ENCODE measurements at places on chromosomes 13 and 19. TPM values are rescaled to one million over a fixed set of nuclear protein-coding genes. Genes with fewer than 3 reads are reported as not detected.

The TTC9B gene
- total RNA-seq: not detected

The SYCN gene
- total RNA-seq: not detected

The ANGPTL8 gene
- total RNA-seq: not detected

The LILRB4 gene
- total RNA-seq: not detected

The C1QTNF9B gene
- 0.83 TPM for total RNA-seq

The RAB20 gene
- total RNA-seq: 5.6 TPM

The CALM3 gene
- total RNA-seq: 92.5 TPM

The KLK3 gene
- total RNA-seq: not detected

The HMG20B gene
- total RNA-seq: 63.6 TPM

The TSSK6 gene
- 5.8 TPM for total RNA-seq

GRCh38 chr19:35118268-35119020 lies 2.8 kb downstream of the FXYD3 start:
- H3K4me3 ChIP-seq: no peak overlapping the region
- H3K27me3 ChIP-seq: no peaks in the 10 kb centered on the region
- no peaks in the 10 kb centered on the region for H3K36me3 ChIP-seq
- peaks cover 4% of the 10 kb centered on the region for H3K4me1 ChIP-seq
- no peak overlapping the region for H3K27ac ChIP-seq

DNA sequence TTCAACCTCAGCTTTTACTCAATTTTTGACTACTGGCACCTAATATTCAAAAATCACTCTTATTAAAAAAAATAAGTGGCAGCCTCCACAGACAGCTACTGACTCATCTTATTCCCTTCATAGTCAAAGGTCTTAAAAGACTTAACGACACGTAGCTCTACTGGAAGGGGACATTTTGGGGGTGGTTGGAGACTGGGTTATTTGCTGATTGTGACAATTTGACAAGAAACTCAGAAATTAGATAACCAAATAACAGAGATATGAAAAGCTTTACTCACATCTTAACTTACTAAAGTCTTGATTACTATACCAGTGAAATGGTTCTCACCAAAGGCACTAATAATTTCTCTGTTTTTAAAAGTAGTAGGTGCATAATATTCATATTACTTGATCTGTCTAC lies 25.7 kb downstream of the UGGT2 start:
- H3K27ac ChIP-seq: no peak overlapping the region
- no peaks in the 10 kb centered on the region for H3K27me3 ChIP-seq
- no peak for DNase-seq
- H3K4me3 ChIP-seq: no peak overlapping the region
- no peaks in the 10 kb centered on the region for H3K36me3 ChIP-seq

- no peak overlapping the region for H3K27ac ChIP-seq
- no peak for DNase-seq
- H3K27me3 ChIP-seq: no peaks in the 10 kb centered on the region
- H3K4me1 ChIP-seq: peaks cover 9% of the 10 kb centered on the region
- H3K36me3 ChIP-seq: no peaks in the 10 kb centered on the region
- H3K4me3 ChIP-seq: no peak overlapping the region
Observed at GRCh38 chr13:75782985-75783384, 146.9 kb downstream of the LMO7 start.

GRCh38 chr19:55259540-55260210 lies 858 bp upstream of the PPP6R1 start:
- no peaks in the 10 kb centered on the region for H3K36me3 ChIP-seq
- peaks cover 3% of the 10 kb centered on the region for H3K4me1 ChIP-seq
- H3K4me3 ChIP-seq: peak overlapping the region; percentile 57
- peak overlapping the region; percentile 92 for H3K27ac ChIP-seq
- H3K27me3 ChIP-seq: no peaks in the 10 kb centered on the region
- DNase-seq: no peak

DNA sequence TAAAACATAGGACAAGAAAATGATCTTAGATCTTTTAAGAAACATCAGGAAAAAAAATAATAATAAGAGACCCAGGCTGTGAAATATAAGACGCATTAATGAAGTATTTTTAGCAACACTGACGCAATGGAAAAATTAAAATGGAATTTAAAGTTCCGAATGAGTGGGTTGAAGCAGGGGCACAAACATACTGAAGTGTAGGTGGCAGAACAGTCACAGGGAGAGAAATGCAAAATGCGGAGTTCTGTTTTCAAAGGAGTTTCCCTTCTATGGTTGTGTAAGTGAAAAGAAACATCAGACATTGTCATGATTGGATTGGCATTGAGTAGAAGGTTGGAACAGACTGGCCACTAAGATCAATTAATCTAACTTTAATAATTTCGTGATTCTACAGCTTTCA lies 159.8 kb downstream of the CYSLTR2 start:
- no peak for DNase-seq
- H3K27ac ChIP-seq: no peak overlapping the region
- no peaks in the 10 kb centered on the region for H3K36me3 ChIP-seq
- H3K4me1 ChIP-seq: peaks cover 12% of the 10 kb centered on the region
- H3K27me3 ChIP-seq: no peaks in the 10 kb centered on the region
- no peak overlapping the region for H3K4me3 ChIP-seq

DNA sequence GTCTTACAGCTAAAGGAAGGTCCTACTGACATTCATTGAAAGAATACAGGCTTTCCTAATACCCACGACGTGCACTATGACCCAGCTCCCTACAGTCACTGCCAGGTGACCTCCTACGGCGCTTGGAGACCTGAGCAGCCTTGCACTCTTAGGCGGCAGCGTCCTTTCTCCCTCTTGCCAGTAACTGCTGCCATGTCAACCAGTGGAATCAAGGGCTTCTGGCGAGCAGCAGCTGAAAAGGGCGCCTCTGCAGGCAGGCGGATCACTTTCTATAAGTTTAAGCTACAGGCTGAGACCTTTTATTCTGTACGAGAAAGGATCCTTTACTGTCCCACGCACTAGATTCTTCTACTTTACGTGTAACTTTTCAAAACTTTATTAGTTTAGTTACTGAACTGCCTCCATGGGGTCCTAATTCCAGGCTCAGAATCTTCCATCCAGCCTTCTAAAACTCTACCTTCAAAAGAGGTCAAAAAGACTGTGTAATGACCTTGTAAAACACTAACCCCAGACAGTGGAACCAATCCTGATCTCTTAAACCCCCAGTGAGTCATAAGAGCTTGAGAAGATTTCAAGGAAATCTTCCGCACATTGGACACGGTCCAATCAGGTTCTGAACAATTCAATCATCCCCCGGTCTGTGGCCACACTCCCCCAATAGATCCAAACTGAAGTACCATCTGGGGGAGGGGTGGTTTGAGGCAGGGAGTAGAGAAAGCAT lies 1.9 kb downstream of the KCTD12 start:
- H3K36me3 ChIP-seq: no peaks in the 10 kb centered on the region
- no peaks in the 10 kb centered on the region for H3K27me3 ChIP-seq
- H3K4me1 ChIP-seq: peaks cover 2% of the 10 kb centered on the region

- DNase-seq: peak; percentile 12
- no peaks in the 10 kb centered on the region for H3K4me1 ChIP-seq
- no peak overlapping the region for H3K27ac ChIP-seq
- no peak overlapping the region for H3K4me3 ChIP-seq
- H3K36me3 ChIP-seq: peaks cover 2% of the 10 kb centered on the region
Observed at GRCh38 chr19:57978586-57979289, 4.4 kb upstream of the C19orf18 start.

GRCh38 chr13:100694722-100695508 lies 20.3 kb upstream of the TMTC4 start:
- peak; percentile 46 for DNase-seq
- no peak overlapping the region for H3K4me3 ChIP-seq
- H3K27ac ChIP-seq: no peak overlapping the region
- no peaks in the 10 kb centered on the region for H3K27me3 ChIP-seq
- H3K4me1 ChIP-seq: no peaks in the 10 kb centered on the region

DNA sequence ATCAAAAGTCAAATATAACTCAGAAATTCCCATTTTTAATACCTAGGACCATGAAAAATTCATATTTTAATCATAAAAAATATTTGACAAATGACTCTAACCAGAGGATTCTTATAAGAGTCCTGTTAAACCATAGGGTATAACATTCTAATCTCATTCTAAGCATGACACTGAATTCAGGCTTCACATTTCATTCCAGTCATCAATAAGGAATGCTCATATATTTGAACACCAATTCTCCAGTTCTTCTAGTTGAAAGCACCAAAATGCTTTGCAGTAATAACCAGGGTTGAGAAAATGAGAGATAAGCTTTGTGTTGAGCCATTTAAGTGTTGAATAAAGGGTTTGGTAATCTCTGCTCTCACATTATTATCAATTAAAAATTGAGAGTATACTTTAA lies 147.5 kb downstream of the VWA8 start:
- H3K27ac ChIP-seq: no peak overlapping the region
- H3K36me3 ChIP-seq: no peaks in the 10 kb centered on the region
- H3K4me1 ChIP-seq: no peaks in the 10 kb centered on the region
- no peak overlapping the region for H3K4me3 ChIP-seq
- H3K27me3 ChIP-seq: no peaks in the 10 kb centered on the region

- DNase-seq: peak; percentile 12
- no peak within 1 kb of the TSS for H3K27ac ChIP-seq
- H3K4me1 ChIP-seq: no peaks in the 10 kb centered on the region
- peak within 1 kb of the TSS; percentile 47 for H3K4me3 ChIP-seq
Observed at GRCh38 chr13:25171517-25172302, at the start of gene AMER2. TSS of gene AMER2 (minus strand) at chr13:25172288. CDS start at chr13:25171619, 669 bp downstream.

DNA sequence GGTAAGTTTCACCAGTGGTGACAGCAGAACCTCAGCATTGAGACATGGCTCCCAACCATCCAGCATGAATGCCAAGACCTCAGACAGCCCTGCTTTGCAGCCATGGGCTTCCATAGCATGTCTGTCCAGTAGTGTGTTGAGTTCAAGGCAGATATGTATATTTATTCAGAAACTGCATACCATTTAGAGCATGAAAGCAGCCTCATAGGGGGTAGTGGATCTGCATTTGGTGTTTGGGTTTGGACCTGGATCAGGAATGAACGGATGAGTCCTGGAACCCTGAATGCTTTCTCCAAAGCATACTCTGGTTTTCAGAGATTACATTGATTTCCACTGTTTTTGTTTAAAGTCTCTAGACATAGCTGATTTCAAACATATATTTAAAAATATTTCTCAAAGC lies 114.3 kb downstream of the ESD start:
- H3K36me3 ChIP-seq: no peaks in the 10 kb centered on the region
- H3K27ac ChIP-seq: no peak overlapping the region
- peaks cover 12% of the 10 kb centered on the region for H3K4me1 ChIP-seq
- no peak for DNase-seq
- H3K27me3 ChIP-seq: no peaks in the 10 kb centered on the region

DNA sequence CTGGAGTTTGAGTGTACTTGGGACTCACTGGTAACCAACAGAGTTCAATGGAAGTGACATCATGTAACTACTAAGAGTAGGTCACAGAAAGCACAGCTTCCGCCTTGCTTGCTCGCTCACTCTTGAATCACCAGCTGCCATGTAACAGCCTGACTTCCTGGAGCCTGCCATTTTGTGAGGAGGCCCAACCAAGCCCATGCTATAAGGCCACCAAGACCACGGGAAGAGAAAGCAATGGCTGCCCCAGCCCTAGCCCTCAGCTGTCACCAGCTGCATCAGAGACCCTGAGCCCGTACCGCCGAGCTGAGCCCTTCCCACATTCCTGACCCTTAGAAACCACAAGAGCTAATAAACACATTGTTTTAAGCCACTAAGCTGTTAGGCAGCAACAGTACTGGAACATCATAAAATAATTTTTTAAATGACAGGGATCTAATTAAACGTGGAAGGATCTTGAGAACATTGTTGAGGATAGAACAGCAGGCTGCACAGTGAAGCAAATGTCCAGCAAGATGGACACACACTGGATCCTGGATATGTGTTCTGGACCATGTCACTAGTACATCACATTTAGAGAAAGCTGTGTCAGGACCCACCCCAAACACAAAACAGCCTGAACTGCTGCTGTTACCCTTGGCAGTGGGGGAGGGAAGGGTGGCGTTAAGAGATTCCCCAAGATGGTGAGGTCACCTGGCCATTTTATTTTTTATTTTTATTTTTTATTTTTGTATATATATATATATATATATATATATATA lies 21.7 kb upstream of the LDLR start:
- H3K27ac ChIP-seq: no peak overlapping the region
- no peaks in the 10 kb centered on the region for H3K27me3 ChIP-seq
- no peak overlapping the region for H3K4me3 ChIP-seq
- no peaks in the 10 kb centered on the region for H3K4me1 ChIP-seq

- H3K4me1 ChIP-seq: no peaks in the 10 kb centered on the region
- no peak overlapping the region for H3K27ac ChIP-seq
- DNase-seq: no peak
- H3K4me3 ChIP-seq: no peak overlapping the region
- no peaks in the 10 kb centered on the region for H3K27me3 ChIP-seq
Observed at GRCh38 chr19:29079356-29080032, 133.5 kb downstream of the UQCRFS1 start.

DNA sequence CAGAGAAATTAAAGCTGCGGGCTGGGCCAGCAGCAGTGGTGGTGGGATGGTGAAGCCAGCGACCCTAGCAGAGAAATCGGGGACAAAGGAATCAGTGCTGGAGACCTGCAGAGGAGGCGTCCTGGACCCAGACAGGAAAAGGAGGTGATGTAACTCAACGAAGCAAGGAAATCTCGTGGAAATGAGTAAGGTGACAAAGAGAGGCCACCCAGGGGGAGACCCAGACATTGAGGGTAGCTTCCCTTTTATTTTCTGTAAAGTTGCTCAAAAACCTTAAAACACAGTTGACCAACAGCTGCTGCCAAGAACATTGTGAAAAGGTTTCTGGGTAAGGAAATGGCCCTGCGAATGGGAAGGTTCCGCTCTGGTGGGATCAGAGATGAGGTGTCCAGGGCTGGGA lies 13.3 kb upstream of the RETN start:
- DNase-seq: no peak
- H3K27me3 ChIP-seq: no peaks in the 10 kb centered on the region
- no peak overlapping the region for H3K27ac ChIP-seq
- H3K36me3 ChIP-seq: no peaks in the 10 kb centered on the region
- no peak overlapping the region for H3K4me3 ChIP-seq

DNA sequence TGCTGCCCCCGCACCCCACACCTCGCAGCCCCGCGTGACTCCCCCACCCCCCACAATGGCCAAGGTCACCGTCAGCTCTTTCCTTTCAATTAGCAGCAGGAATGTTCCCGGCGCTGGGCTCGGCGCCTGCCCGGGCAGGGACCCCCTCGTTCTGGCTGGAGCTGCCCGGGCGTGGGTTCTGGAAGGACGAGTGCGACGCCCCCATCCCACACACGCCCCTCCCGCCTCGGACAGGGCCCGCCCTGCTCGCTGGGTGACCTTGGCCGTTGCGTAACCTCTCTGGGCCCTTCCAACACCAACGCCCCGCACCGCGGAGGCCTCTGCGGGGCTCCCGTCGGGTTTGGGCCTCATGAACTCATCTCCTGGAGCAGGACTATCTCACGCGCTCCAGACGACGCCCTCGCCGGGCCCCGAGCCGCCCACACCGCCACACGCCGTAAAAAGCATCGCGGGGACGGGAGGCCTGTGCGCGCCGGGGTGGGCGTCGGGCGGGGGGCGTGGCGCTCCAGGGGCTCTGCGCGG lies 10.3 kb downstream of the PALM start:
- H3K36me3 ChIP-seq: no peaks in the 10 kb centered on the region
- no peak overlapping the region for H3K27ac ChIP-seq
- no peak for DNase-seq
- no peaks in the 10 kb centered on the region for H3K4me1 ChIP-seq
- no peaks in the 10 kb centered on the region for H3K27me3 ChIP-seq

- peaks cover 4% of the 10 kb centered on the region for H3K4me1 ChIP-seq
- peaks cover 6% of the 10 kb centered on the region for H3K36me3 ChIP-seq
- peak overlapping the region; percentile 64 for H3K27ac ChIP-seq
- DNase-seq: no peak
- peak overlapping the region; percentile 45 for H3K4me3 ChIP-seq
Observed at GRCh38 chr19:661427-662196, 1.4 kb downstream of the RNF126 start.
